ENCODE measurements at places on chromosomes 4 and X. TPM values are rescaled to one million over a fixed set of nuclear protein-coding genes. Genes with fewer than 3 reads are reported as not detected.

GRCh38 chr4:53267026-53267425, 98.8 kb downstream of the SCFD2 start:
- DNase-seq: no peak

DNA sequence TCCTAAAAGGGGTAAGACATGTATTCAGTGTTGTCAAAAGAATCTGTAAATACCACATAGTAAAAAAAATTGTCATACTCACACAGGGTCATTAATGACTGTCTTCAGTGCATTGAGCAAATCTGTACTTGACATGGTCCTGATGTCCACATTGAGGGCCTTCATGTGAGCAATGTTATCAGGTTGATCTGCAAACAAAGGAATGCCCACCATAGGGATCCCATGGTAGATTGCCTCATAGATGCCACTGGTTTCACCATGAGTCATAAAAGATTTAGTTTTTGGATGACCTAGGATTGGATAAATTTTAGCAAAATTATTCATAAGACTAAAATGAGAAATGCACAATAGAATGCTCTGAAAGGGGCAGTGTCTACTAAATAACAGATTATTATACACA, 38.1 kb upstream of the UGT2B15 start:
- DNase-seq: no peak

Gene SSX4
- 0.17 TPM for total RNA-seq

Gene USP51
- 6.4 TPM for total RNA-seq

Gene XAGE1B
- 0.37 TPM for total RNA-seq

- no peak for DNase-seq
Measured at GRCh38 chr4:118761397-118762016, 74.4 kb downstream of the SEC24D start.

Gene RTL3
- total RNA-seq: not detected

- no peak for DNase-seq
Measured at GRCh38 chrX:36445566-36445965, 526.0 kb downstream of the CFAP47 start.

DNA sequence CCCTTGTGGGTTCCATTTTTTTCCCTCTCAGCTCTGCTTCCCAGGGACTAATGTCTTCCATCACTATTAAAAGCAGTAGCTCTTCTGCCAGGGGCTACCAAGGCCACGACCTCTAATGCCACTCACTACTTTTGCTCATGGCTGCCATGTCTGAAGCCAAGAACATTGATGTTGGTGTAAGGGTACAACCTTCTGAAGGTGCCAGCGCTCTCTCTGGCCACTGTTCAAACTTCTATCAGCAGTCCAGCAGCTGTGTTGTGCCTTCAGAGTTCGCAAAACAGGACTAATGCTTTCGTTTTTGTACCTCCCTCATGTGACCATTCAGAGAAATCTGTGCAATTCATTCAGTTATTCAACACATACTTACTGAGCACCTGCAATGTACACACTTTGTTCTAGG, 121.5 kb upstream of the ENPEP start:
- no peak for DNase-seq

- no peak for DNase-seq
Measured at GRCh38 chrX:3699821-3700381, 13.5 kb downstream of the PRKX start.

Gene GNRHR
- not detected for total RNA-seq

Gene SPRY1
- 107 TPM for total RNA-seq

DNA sequence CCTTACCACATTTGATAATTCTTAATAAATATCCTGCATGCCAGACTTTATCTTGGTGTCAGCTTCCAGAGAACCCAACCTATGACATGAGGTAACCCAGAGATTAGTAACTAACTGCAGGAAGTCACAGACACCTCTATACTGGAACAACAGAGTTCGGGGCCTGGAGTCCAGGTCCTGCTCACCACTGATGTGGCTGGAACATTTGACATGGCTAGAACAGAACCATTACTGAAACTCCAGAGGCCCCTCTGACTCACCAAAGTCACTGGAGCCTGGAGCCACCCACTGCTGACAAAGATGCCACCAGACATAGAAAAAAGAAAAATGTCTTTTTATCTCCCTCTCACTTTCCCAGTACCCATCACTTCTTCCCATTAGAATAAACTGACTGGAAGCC, 403.7 kb downstream of the MID1IP1 start:
- no peak for DNase-seq

All from WTC11 (cell line).